ENCODE measurements at places on chromosomes 7 and 10. TPM values are rescaled to one million over a fixed set of nuclear protein-coding genes. Genes with fewer than 3 reads are reported as not detected.

The NKX1-2 gene
- polyA plus RNA-seq: not detected

The CLDN4 gene
- polyA plus RNA-seq: 87.6 TPM

The AKR1C2 gene
- polyA plus RNA-seq: 5.9 TPM

The SEMA3E gene
- polyA plus RNA-seq: 2.1 TPM

The RNF32 gene
- polyA plus RNA-seq: 3.7 TPM

The LOXL4 gene
- polyA plus RNA-seq: 4.5 TPM

DNA sequence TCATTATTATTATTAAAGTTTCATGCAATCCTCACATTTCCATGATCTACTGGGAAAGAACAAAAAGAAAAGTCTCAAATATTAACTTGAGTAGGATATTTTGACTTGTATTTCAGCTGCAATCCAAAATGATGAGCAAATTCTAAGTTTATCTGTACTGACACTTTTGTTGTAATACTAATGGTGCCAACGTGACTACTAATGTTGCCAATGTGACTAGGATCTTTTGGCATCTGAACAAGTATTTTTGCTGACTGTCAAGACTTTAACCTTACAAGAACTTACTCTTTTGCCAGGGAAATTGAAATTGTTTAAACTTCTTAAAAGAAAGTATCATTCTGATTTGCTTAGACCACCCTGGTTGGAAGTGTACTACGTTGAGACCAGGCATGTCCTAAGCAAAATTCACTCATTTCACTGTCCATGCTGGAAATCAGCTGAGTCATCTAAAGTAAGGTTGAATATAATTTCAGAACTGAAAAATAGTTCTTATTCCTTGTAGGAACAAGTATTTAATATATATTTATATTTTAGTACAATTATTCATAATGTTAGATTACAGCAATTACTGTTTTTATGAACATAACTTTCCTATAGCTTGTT lies 78.5 kb upstream of the LYZL1 start:
- no peak for DNase-seq

GRCh38 chr10:50605269-50605950 lies 18.3 kb downstream of the SGMS1 start:
- DNase-seq: no peak

- no peak for DNase-seq
Observed at GRCh38 chr10:6565588-6565987, 14.5 kb downstream of the PRKCQ start.

GRCh38 chr10:89242840-89243568 lies 8.6 kb downstream of the LIPA start:
- DNase-seq: no peak

GRCh38 chr7:24200407-24200966 lies 83.5 kb upstream of the NPY start:
- DNase-seq: no peak

DNA sequence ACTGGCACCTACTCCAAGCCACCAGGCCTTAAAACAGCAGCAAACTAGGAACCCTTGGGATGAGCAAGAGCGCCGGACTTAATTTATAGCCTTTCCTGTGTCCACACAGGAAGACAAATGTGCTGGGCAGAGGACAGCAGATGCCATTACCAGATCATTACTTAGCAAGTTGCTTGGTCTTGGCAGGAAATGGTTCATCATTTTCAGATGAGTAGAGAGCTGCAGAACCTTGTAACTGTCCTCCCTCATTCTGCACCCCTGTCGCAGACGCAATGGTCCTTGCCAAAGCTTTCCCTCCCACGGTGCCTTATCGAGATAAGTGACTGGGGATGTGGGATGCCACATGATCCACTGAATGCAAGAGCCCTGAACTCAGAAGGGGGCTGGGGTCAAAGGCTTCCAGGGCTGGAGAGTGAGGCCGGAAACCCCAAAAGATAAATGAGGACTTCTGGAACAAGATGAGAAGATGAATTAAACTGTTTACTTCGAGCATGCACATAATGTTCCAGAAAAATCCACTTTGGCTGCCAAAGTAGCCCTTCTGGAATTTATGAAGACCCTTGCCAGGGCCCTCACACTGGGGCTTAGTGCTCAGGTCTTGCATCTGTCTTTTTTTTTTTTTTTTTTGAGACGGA lies 145.6 kb upstream of the ZNF32 start:
- no peak for DNase-seq

DNA sequence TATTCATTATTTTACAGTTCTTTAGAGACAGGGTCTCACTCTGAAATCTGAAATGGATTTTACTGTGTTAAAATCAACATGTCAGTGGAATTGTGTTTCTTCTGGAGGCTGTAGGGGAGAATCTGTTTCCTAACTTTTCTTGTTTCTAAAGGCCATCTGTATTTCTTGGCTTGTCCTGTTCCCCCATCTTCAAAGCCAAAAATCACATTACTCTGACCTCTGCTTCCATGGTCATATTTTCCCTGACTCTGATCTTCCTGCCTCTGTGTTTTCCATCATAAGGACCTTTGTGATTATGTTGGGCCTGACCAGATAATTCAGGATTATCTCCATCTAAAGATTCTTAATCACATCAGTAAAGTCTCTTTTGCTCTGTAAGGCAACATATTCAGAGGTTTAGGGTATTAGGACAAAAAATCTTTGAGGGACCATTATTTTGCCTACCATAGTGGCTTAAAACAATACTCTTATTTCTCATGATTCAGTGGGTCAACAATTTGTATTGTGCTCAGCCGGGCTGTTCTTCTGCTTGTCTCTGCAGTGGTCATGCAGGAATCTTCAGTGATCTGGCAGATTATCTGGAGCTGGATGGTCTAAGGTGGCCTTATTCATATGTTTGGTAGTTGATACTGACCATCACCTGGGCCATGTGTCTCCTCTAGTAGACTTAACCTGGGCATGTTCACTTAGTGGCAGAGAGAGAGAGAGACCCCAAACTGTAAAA lies 5.7 kb downstream of the ANLN start:
- DNase-seq: no peak

GRCh38 chr10:88493691-88494483 lies 89.2 kb downstream of the RNLS start:
- DNase-seq: no peak

Measured in right renal pelvis (tissue), 4 donors.